ENCODE measurements at places on chromosomes 16 and 17.

DNA sequence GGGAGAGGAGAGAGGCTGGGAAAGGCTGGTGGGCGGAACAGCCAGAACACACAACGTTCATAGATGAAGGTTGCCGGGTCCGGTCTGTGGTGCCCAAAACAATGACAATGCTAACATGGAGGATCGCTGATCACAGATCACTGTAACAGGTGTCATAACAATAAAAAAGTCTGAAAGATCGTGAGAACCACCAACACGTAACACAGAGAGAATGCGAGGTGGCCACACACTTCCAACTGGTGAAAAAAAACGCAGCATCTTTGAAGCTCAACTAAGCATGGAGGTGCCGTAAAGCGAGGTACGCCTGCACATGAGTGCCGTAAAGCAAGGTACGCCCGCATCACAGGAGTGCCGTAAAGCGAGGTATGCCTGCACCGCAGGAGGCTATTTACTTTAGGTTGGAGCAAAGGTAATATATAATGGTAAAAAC lies 42.3 kb downstream of the ABR start:
- DNase-seq = peak; percentile 26

DNA sequence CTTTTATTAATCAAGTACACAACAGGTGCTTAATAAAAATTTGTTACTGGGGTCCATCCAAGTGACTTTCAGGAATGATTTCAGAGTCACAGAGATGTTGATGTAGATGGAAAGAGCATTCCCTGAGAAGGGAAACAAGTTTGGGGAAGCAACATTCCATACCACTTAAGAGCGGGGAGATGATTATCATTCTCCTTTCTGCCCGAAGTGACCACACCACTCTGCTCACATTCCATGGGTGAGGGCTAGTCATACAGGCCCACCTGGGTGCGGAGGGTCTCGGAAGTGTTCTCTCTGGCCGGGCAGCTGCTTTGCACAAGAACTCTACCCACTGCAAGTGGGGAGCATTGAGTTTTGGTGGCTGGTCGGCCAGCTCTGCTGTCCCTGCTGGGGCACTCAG lies 231.4 kb downstream of the SNX29 start:
- no peak for DNase-seq

DNA sequence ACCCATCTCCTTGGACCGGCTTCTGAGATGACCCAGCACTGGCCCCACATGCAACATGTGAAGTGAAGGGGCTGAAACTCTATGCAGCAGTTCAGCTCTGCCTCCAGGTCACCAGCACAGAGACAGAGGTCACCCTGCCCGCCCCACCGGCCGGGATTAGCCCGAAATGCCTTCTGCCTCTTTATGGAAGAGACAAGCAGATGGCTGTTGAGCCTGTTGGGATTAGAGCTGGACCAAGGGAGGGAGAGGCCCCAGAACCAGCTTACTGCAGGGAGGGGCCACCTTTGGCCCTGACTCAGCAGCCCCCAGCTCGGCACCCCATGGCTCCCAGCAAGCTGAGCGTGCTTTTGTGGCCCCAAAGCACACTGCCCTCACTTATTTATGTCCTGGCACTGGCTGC lies 5.7 kb downstream of the AIPL1 start:
- DNase-seq = no peak

- DNase-seq = peak; percentile 96
Measured at GRCh38 chr16:86563469-86564345, 2.9 kb upstream of the FOXC2 start.

DNA sequence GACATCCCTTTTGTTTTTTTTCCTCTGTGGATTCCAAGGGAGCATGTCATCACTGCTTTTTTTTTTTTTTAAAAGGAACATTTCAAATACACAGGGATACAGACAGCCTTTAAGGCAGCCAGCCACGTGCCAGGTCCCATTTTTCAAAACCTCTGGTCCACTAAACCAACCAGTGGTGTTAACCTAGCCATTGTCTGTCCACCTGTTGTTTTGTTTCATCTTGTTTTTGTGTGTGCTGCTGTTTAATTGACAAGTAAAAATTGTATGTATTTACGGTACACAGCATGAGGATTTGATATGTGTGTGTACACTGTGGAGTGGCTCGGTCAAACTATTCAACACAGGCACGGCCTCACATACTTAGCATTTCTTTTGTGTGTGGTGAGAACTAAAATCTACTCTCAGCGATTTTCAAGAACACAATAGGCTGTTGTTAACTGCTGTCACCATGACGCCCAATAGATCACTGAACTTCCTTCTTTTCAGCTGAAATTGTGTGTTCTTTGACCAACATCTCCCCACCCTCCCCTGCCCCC lies 19.2 kb downstream of the TMEM114 start:
- no peak for DNase-seq

DNA sequence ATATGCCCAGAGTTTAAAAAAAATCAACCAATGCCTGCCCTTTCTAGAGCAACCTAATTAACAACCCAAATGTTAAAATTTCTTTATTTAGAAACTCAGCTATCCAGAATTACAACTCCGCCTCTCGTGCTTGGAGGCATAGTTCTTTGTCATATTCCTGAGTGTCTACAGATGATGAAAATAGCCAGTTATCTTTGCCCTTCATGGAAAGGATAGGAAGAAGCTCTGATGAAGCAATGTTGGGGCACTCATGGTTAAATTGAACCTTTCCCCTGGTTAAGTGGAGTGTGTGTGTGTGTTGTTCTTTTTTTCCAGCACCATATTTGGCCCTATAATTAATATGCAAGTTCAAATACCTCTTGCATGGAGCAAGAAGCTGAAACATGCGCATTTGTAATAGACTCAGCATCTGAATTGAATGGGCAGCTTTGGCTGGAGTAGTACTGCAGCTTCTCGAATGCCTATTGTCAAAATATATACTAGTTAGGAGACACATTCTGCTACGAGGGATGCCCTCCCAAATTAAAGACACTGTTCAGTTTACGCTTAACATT lies 506.2 kb downstream of the WWOX start:
- DNase-seq = no peak

DNA sequence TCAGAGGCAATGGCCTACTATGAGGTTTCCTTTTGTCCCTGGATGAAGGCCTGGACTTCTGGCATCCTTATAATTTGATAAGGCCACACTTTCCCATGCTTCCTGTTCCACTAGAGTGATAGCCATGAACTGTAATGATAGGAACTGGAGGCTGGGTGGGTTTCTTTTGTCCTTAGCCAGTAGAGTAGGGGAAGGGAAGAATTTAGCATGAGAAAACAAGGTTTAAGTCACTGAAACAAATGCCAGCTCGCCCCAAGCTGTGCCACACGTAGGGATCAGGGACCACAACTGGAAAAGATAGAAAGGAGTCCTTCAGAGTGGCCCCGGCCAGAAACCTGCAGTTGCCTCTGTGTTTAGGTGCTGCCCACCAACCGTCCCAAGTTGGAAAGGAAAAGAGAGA lies 80.9 kb upstream of the C17orf78 start:
- no peak for DNase-seq

DNA sequence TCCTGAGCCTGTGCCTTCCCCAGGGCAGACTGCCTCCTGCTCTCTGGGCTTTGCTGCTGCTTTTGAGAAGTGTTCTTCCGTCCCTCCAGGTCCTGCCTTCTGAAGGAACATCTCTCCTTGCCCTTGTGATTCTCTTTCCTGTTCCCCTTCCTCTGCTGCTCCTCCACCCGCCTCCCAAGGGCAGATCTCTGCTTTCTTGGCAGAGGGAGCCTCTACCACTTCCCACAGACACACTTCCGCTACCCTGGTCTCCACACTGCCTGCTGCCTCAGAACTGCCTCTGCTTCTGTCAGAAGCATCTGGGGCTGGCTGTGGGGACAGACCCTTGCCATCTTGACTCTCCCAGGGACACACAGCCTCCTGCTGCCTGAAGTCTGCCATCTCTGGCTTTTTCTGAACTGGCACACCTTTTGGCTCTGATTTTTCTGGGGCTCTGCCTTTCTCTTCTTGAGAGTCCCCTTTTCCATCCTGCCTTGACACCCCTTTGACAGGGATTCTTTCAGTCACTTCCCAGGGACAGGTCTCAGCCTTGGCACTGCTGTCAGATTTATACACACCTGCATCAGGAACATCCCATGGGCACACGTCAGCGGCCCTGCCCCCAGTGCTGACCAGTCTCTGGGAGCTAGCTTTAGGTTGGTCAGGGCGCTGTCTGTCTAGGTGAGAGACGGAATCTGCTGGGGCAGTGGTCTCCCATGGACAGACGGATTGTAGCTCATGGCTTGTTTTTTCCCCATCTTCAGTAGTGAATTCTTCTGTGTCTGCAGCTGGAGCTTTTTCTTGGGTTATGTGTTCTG lies 16.6 kb downstream of the GPR179 start:
- DNase-seq = no peak

DNA sequence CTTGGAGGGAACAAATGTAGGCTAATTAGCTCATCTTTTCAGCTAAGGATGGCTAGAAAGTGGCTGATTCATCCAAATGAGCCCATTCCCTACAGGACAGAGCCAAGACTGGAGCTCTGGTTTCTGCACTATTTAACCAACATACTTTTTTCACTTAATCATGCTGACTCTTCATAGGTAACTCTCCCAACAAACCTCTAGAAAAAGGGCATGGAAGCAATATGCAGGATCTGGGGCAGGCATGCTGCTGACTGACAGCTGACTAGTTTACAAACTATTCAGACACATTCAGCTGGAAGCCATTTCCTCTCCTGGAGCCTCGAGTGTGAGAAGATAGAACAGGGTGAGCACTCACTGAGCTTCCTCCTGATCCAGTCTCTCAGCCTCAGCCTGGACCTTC lies 6.2 kb downstream of the BECN1 start:
- no peak for DNase-seq

DNA sequence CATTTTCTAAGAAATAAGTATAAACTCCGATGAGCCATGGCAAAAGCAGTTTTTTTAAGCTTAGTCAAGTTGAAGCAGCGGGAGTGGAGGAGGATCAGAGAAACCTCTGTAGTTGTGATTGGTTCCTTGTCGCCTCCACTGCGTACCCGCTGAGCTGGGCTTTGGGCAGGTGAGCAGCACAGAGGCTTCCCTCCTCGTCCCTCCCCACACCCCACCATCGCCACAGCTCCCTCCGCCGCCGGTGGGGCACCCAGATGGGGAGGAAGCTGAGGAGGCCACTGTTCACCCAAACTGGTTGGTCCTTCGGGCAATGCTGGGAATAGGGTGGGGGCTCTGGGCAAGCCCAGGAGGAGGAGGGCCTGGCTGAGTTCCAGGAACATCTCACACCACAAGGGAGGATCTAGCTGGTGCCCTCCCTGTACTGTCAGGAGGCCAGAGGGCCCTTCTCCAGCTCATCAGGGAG lies 5.2 kb upstream of the MRPL38 start:
- DNase-seq = no peak

DNA sequence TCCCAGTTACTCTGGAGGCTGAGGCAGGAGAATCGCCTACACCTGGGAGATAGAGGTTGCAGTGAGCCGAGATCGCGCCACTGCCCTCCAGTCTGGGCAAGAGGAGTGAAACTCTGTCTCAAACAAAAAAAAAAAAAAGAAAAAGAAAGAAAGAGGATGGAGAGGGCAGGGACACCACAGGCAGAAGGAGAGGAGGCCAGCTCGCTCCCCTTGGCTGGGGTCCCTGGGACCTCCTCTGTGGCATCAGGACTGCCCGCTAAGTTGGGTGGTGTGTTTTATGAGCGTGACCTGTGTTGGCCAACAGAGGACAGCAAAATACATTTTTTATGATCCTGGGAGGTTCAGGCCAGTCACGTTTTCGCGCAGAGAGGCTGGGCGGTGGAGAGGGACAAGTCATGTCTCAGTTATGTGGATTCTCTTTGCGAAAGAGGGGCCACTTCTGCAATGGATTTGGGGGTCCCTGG lies 229.6 kb downstream of the MRTFB start:
- DNase-seq = peak; percentile 69

GRCh38 chr17:64403881-64404460 lies 13.3 kb upstream of the PECAM1 start:
- DNase-seq = no peak

GRCh38 chr17:74417178-74418045 lies 14.5 kb upstream of the GPRC5C start:
- peak; percentile 27 for DNase-seq

- DNase-seq = peak; percentile 72
Measured at GRCh38 chr17:57284583-57284982, 28.3 kb downstream of the MSI2 start.

GRCh38 chr16:27385398-27385797 lies 16.6 kb upstream of the IL21R start:
- DNase-seq = no peak

GRCh38 chr16:47627085-47627639 lies 166.0 kb downstream of the PHKB start:
- no peak for DNase-seq

- no peak for DNase-seq
Measured at GRCh38 chr17:36856903-36857381, 80.3 kb upstream of the LHX1 start.

- no peak for DNase-seq
Measured at GRCh38 chr16:80932708-80933095, 74.0 kb downstream of the CMC2 start.
